Activated T-helper 17 cell treated with anti-CD3 and anti-CD28 coated beads, Interleukin-2, amount 50 U/mL, for 72 hours (primary cell): ENCODE measurements at places on chromosomes 5 and 9. TPM values are rescaled to one million over a fixed set of nuclear protein-coding genes. Genes with fewer than 3 reads are reported as not detected.

DNA sequence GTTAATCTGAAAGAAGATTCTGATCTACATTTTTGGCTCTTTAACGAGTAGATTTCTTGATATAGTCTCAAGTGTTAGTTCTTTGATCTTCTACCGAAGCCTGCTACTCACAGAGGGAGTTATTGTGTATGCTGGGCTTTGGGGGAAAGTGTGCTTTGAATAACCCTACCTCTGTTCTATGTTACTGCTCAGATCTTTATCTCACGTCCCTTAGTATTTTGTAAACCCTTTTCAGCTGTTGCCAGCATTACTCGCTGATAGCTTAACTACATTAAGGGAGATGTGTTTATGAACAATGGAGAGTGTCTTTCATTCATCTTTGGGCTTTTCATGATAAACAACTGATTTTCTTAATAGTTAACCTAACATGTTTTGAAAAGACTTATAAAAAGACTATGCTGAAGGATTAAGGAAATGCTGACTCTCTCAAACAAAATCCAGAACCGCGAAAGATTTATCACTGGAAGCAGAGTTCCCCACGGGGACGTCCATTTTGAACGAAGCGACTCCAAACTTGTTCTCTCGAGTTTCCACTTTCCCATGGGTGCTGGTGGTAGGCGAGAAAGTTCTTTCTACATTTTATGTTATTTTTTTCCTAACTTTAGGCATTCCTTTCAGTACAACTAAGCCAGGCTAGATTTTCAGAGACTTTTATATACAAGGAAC, 27.9 kb upstream of the ALDH1A1 start:
- no peak for ATAC-seq

GRCh38 chr5:57054671-57055070, 102.7 kb upstream of the MIER3 start:
- no peak for ATAC-seq

DNA sequence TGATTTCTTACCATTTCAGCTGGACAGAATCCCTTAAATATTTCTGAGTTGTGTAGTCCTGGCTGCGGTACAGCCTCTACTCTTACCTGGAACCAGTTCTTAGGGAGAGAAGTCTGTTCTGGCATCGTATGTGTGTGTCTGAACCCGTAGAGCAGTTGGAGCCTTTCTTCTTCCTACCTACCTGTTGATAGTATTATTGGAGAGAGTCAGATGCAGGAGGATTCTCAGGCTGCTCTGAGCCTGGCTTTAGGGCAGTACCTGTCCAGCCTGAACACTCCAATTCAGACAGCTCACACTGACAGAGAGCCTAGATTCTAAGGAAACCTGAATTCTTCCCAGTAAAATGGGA, 190.1 kb downstream of the CD180 start:
- ATAC-seq: no peak

CD72 gene
- total RNA-seq: 43.2 TPM

EIF4E1B gene
- total RNA-seq: not detected

NHP2 gene
- 143 TPM for total RNA-seq

DNA sequence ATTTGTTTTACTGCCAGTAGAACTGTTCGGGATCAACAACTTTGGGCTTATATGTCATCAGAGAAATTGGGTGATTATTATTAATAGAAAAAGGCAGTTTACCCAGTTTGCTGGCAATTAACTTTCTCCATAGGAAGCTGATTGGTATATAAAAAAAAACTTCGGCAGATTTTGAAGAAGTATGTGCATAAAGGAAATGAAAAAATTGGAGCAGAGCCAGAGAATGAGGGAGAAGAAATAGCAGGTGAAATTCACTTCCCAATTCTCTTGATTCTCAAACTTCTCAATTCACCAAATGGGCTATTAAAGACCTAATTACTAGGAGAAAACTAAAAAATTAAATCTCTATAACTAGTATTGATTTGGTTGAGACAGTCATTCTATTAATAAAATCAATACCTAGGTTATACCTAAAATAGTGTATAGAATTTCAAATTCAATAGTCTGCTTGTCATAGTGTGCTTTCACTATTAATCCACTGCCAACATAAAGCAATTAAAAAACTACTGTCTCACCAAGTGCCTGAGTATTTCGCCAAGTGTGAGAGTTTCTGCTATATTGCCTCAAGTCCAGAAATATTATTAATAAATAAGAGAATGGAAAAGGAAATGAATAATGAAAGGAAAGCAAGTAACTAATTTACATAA, 47.5 kb downstream of the STX17 start:
- peak; percentile 37 for ATAC-seq

DNA sequence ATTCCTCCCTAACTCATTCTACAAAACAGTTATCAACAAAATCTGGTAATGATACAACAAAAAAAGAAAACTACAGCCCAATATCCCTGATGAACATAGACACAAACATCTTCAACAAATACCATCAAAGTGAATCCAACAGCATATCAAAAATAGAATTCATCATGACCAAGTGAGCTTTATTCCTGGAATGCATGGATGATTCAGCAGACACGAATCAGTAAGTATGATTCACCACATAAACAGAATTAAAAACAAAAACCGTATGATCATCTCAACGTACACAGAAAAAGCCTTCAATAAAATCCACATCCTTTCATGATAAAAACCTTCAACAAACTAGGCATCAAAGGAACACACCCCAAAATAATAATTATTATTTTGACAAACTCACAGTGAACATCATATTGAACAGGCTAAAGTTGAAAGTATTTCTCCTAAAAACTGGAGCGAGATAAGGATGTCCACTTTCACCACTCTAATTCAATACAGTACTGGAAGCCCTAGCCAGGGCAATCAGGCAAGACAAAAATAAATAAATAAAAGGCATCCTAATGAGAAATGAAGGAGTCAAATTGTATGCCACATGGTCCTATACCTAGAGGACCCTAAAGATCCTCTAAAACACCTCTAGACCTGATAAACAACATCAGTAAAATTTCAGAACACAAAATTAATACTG, 305.1 kb upstream of the RGMB start:
- no peak for ATAC-seq

GRCh38 chr9:110217656-110218099, 9.7 kb upstream of the C9orf152 start:
- no peak for ATAC-seq

CTXN3 gene
- not detected for total RNA-seq

- ATAC-seq: peak; percentile 72
Observed at GRCh38 chr9:137672907-137673791, 54.3 kb downstream of the EHMT1 start.

NUTM2G gene
- total RNA-seq: not detected

DAB2IP gene
- total RNA-seq: 0.09 TPM

- ATAC-seq: no peak
Observed at GRCh38 chr5:122545986-122546385, 228.9 kb upstream of the SNX2 start.

- ATAC-seq: no peak
Observed at GRCh38 chr5:33761139-33761538, 130.7 kb downstream of the ADAMTS12 start.

ADGRD2 gene
- total RNA-seq: not detected

GRXCR2 gene
- not detected for total RNA-seq

IL31RA gene
- total RNA-seq: not detected

ENG gene
- total RNA-seq: 18.7 TPM
